ENCODE measurements at places on chromosomes 7 and 10. TPM values are rescaled to one million over a fixed set of nuclear protein-coding genes. Genes with fewer than 3 reads are reported as not detected.

GRCh38 chr7:106405697-106406141, 120.9 kb upstream of the NAMPT start:
- no peaks in the 10 kb centered on the region for H3K27me3 ChIP-seq
- no peaks in the 10 kb centered on the region for H3K4me1 ChIP-seq
- no peak for DNase-seq
- H3K27ac ChIP-seq, result no peak overlapping the region

- DNase-seq, result no peak
- no peaks in the 10 kb centered on the region for H3K36me3 ChIP-seq
- H3K4me3 ChIP-seq, result no peak overlapping the region
- H3K27ac ChIP-seq, result no peak overlapping the region
- no peaks in the 10 kb centered on the region for H3K27me3 ChIP-seq
- H3K4me1 ChIP-seq, result peaks cover 8% of the 10 kb centered on the region
Observed at GRCh38 chr7:30251708-30252329, 32.6 kb upstream of the ZNRF2 start.

DNA sequence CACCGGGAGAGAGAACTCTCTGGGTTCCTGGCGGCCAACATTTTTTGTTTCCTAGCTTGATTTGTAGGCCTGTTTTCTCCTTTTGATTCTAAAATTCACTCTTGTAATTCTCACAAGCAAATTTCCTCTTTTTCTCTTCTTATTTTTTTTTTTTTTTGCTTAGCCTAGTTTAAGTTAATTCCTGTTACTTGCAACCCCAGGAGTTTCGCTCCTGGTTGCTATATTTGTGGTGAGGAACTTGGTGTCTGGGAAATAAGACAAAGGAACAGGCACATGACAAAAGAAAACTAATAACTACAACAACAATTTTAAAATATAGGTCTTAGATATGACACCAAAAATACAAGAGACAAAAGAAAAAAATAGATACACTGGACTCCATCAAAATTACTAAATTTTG, 6.7 kb downstream of the AOAH start:
- H3K27ac ChIP-seq, result no peak overlapping the region
- no peaks in the 10 kb centered on the region for H3K27me3 ChIP-seq
- no peak overlapping the region for H3K4me3 ChIP-seq
- no peak for DNase-seq
- no peaks in the 10 kb centered on the region for H3K36me3 ChIP-seq
- no peaks in the 10 kb centered on the region for H3K4me1 ChIP-seq

The SMKR1 gene
- not detected for total RNA-seq

The MRC1 gene
- 73.4 TPM for total RNA-seq

The KCND2 gene
- total RNA-seq, result 0.99 TPM

DNA sequence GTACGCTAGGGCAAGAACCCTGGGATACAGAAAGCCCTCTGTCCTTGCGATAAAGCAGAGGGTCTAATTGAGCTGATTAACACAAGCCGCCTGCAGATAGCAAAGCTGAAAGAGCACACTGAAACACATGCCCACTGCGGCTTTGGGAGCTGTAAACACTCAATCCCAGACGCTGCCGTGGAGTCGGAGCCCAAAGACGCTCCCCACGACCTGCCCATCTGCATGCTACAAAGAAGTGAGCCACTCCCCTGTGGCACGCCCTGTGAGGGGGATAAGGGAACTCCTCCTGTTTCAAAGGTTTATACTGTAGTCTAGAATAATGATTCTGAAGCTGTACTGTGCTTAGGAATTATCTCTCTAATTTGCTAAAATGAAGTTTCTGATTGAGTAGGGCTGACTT, 985.6 kb upstream of the GHITM start:
- H3K27me3 ChIP-seq, result no peaks in the 10 kb centered on the region
- no peak for DNase-seq
- no peak overlapping the region for H3K4me3 ChIP-seq
- H3K4me1 ChIP-seq, result no peaks in the 10 kb centered on the region

- no peaks in the 10 kb centered on the region for H3K27me3 ChIP-seq
- H3K27ac ChIP-seq, result no peak overlapping the region
- no peaks in the 10 kb centered on the region for H3K4me1 ChIP-seq
- DNase-seq, result no peak
Observed at GRCh38 chr10:18402853-18403252, 248.5 kb downstream of the NSUN6 start.

The IQUB gene
- total RNA-seq, result 0.21 TPM

- no peak for DNase-seq
- H3K36me3 ChIP-seq, result no peaks in the 10 kb centered on the region
- peaks cover 66% of the 10 kb centered on the region for H3K4me1 ChIP-seq
Observed at GRCh38 chr10:95792211-95792780, 36.3 kb downstream of the ENTPD1 start.

The CEP41 gene
- total RNA-seq, result 8.7 TPM

DNA sequence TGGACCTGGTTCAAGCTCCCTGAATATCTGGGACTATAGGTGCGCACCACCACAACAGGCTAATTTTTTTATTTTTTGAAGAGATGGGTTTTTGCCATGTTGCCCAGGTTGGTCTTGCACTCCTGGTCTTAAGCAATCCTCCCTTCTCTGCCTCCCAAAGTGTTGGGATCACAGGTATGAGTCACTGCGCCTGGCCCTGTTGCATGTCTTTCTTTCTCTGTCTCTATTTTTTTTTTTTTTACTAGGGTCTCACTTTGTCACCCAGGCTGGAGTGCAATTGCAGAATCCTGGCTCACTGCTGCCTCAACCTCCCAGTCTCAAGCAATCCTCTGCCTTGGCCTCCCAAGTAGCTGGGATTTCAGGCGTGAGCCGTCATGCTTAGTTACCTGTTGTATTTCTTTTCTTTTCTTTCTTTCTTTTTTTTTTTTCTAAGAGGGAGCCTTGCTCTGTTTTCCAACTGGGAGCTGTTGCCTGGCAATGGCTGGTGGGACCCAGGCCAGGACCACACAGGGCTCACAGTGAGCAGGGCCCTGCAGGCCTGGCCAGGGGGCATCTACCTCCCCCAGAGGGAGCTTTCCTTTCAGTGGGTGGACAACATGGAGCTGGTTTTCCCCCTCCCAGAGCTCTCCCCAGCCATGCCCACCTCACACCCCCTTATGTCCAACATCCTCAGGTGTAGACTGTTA, 6.0 kb downstream of the MYL7 start:
- H3K27me3 ChIP-seq, result no peaks in the 10 kb centered on the region
- no peak for DNase-seq
- no peaks in the 10 kb centered on the region for H3K36me3 ChIP-seq

The HPSE2 gene
- 1.1 TPM for total RNA-seq
